ENCODE measurements at places on chromosomes 6 and 20.
A peak's percentile ranks its signal among the peaks of the same experiment; 100 is the strongest.

- peak; percentile 65 for DNase-seq
These were observed 78.0 kb downstream of the PTPN1 start for GRCh38 chr20:50588034-50588736.

GRCh38 chr20:40654876-40655275, 34.2 kb downstream of the MAFB start:
- DNase-seq: no peak

- DNase-seq: no peak
These were observed 5.1 kb downstream of the SYNCRIP start for GRCh38 chr6:85637579-85637978.

GRCh38 chr20:5621305-5621704, 128.9 kb upstream of the SHLD1 start:
- no peak for DNase-seq

DNA sequence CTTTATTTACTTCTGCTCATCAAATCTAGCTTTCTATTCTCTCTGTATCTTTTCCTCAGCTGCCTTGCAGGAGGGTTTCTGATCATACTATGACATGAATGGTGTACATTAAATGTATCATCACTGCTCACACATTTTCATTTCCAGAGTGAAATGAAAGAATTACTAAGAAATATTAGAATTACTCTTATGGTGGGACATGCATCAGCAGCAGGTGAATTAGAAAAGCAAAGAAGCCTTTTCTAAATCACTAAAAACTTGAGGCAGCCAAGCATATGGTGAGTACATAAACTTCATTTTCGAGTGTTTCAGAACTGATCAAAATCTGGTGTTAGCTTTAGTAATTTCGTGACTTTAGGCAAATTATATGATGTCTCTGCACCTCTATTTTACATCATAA, 23.6 kb downstream of the IL17A start:
- DNase-seq: no peak

GRCh38 chr20:8443464-8444072, 311.5 kb downstream of the PLCB1 start:
- no peak for DNase-seq

- DNase-seq: no peak
These were observed 214.3 kb upstream of the MARCKS start for GRCh38 chr6:113642714-113643406.

DNA sequence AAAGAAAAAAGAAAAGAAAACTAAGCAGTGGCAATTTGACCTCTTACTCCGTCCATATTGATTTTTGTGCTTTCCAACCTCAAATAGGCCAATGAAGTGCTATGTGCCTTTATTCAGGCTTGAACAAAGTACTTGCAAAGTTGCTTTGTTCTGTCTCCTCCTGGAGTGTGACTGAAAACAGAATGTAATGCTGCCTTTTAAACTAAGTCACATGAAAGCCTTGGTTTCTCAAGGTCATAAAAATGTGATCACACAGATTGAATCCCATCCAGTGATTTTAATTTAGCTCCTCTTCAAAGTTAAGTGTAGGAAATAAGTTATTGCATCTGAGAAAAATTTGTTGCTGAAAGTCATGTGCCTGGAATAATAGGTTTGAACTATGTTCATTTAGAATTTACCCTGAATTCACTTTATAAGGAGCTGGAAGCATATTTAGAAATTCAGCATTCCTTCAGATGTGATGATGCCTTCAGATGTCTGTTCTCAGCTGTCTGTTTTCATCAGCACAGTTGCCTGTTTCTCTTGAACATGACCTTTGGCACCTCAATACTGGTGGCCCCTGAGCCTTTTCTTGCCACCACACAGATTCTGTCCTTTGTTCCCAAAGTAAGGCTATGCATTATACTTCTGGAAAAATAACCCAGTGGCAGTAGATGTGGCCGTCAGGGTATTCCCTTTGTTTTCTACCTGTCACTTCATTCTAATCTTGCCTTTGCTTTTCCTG, 48.8 kb downstream of the KIZ start:
- no peak for DNase-seq

- DNase-seq: no peak
These were observed 26.8 kb downstream of the MANBAL start for GRCh38 chr20:37316116-37316774.

DNA sequence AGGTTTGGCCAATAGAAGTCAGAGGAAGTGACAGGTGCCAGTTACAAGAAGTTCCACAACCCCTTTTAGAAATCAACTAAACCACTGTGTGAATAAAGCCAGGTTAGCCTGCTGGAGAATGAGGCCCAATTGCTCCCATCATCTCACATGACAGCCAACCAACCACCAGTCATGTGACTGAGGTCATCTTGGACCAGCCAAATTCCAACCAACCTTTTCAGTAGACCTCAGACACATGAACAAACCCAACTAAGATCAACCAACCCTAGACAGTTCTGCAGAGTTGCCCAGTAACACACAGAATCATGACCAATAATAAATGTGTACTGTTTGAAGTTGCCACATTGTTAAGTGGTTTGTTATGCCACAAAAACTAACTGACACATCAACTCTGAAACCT, 44.6 kb upstream of the GGTLC1 start:
- no peak for DNase-seq

DNA sequence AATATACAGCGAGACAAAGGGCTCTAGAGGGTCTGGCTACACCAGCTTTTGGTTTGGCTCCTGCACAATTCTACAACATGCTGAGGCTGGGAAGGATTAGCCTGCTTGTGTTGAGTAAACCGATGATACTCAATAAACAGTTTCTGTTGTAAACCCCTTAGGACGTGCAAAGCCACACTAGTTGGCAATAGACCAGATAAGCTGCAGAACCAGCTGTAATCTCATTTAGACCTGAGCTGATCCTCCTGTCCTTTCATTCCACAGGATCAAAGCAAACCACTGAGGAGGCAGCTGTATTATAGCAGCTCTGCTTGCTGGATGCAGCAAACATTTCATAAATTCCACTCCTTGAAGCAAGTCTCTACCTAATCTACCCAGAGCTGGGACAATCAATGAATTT, 79.7 kb downstream of the MMS22L start:
- no peak for DNase-seq
